CD4-positive, alpha-beta T cell treated with Interleukin-1 beta for 1 hour (primary cell): ENCODE measurements at places on chromosomes 7 and 10.

GRCh38 chr10:100442548-100442947, 20.3 kb upstream of the WNT8B start:
- no peak for DNase-seq

GRCh38 chr10:62323751-62324150, 50.4 kb upstream of the ZNF365 start:
- DNase-seq, result no peak

DNA sequence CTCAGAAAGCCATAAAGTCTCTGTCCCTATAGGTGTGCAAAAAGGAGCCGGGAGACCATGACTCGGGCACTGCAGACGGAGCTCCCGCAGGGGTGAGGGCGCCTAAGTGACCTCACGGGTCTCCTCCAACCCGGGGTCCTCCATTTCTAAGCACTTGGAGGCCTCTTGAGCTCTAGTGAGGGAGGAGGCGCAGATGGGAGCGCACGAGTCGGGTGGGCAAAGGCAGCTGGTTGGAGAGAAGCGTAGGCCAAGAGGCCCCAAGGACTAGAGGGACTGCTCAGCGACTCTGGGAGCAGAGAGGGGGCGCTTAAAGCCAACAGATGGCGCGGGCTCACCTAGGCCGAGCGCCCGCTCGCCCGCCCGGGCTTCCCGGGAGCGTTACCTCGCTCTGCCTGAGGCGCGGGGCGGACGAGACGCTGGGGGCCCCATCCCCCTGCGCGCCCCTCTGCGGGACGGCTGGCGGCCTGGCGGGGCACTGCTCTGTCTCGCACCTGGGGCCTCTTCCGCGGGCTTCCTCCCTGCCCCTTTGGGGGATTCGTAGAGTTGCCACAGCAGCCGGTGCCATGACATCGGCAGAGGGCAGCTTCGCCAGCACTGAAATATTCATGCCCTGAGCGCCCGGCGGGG, 523 bp upstream of the CDH23 start:
- peak; percentile 31 for DNase-seq

GRCh38 chr7:18330548-18330947, 165.0 kb upstream of the HDAC9 start:
- no peak for DNase-seq

GRCh38 chr7:18390535-18390907, 105.0 kb upstream of the HDAC9 start:
- no peak for DNase-seq

DNA sequence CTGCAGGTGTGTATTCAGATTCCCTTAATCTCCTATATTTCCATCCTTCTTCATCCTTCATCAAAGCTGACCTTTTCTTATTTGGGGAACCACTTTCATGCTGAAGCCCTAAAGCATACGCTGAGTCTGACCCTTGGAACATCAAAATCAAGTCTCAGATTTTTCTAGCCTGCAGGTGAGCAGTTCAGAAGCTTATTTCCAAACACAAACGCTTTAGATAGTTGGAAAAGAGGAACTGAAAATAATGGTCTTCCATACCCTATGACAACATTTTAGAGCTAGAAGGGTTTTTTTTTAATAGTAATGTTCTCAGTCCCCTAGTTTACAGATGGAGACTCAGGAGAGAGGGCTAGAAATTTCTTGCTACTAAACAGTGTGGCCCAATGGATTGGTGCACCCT, 1.6 kb upstream of the AGK start:
- DNase-seq, result no peak

- DNase-seq, result no peak
Observed at GRCh38 chr10:27413387-27413786, 90.7 kb upstream of the RAB18 start.

- DNase-seq, result no peak
Observed at GRCh38 chr10:6833458-6834011, 253.5 kb upstream of the PRKCQ start.

DNA sequence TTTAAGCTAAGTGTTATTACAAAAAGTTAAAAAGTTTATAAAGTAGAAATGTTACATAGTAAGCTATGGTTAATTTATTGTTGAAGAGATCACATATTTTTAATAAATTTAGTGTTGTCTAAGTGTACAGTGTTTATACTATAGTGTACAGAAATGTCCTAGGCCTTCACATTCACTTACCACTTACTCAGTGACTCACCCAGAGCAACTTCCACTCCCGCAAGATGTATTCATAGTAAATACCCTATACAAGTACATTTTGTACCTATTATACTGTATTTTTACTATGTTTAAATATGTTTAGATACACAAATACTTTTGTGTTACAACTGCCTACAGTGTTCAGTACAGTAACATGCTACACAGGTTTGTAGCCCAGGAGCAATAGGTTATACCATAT, 69.2 kb downstream of the DNAJC1 start:
- no peak for DNase-seq

GRCh38 chr7:31019509-31019908, 32.6 kb upstream of the ADCYAP1R1 start:
- DNase-seq, result no peak

- DNase-seq, result peak; percentile 93
Observed at GRCh38 chr10:31318854-31319601, at the start of gene ZEB1. ZEB1 (plus strand) TSS chr10:31319216; CDS start chr10:31319235, 19 bp downstream.

GRCh38 chr7:112572669-112573301, 92.0 kb downstream of the LSMEM1 start:
- DNase-seq, result no peak

GRCh38 chr7:43583424-43584194, 701 bp downstream of the STK17A start:
- DNase-seq, result peak; percentile 65

- no peak for DNase-seq
Observed at GRCh38 chr10:5628451-5629302, 37.7 kb downstream of the ASB13 start.

- no peak for DNase-seq
Observed at GRCh38 chr10:62749093-62749683, 55.3 kb upstream of the ADO start.

GRCh38 chr10:132301371-132302330, 6.1 kb downstream of the STK32C start:
- DNase-seq, result no peak

DNA sequence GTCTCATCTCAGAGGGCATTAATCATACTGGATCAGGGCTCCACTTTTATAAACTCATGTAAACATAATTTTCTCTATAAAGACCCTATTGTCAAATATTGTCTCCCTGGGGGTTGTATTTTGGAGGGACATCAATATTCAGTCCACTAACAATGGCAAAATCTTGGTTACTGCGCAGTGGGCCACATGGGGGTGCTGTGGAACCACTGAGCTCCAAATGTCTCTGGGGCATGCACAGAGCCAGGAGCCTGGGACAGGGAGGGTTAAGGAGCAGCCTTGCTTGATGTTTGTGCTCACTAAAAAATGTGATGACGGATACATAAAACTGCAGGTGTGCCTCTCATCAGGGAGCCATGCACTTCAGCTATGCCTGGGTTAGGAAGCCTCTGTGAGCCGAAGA, 62.1 kb upstream of the PRSS58 start:
- DNase-seq, result peak; percentile 36

GRCh38 chr10:105468759-105469158, 827.7 kb downstream of the SORCS3 start:
- DNase-seq, result no peak

- no peak for DNase-seq
Observed at GRCh38 chr7:27162561-27163287, 2.6 kb downstream of the HOXA9 start.

- no peak for DNase-seq
Observed at GRCh38 chr7:123538189-123538714, 3.9 kb upstream of the IQUB start.

DNA sequence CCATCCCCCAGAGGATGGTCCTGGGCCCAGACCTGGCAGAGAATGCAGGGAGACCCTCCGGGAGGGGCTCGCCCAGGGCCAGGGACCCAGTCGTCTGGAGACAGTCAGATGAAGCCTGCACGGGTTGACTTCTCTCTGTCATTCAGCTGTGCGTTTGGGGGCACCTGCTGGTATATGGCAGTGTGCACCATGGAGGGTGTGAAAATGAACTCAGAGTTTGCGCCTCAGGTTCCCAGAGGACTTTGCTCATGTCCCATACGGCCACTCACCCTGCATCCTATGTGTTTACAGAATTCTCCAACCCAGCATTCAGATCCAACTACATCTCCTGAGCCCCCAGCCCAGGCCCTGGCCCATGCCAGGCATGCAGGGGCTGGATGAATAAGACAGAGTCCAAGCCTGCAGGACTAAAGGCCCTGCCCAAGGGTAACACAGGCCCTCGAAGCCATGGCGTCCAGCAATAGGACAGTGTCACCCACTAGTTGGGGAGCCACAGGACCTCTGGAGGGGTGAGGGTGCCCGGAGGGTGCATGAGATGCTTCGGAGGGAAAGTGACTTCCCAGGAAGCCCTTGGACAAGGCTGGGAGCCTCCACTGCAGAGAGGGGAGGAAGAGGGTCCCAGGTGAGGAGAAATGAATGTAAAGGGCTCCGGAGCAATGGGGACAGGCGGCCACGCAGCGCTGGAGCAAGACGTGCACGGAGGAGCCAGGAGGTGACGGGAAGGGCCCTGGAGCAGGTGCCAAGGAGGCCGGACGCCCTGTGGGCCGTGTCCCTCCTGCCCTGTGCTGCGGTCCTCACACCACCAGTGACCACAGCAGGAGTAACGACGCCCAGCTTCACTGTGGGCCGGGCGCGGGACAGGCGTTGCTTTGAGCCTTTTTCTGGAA, 36.3 kb downstream of the CALML3 start:
- DNase-seq, result no peak

GRCh38 chr7:101549734-101550133, 79.4 kb downstream of the MYL10 start:
- no peak for DNase-seq

DNA sequence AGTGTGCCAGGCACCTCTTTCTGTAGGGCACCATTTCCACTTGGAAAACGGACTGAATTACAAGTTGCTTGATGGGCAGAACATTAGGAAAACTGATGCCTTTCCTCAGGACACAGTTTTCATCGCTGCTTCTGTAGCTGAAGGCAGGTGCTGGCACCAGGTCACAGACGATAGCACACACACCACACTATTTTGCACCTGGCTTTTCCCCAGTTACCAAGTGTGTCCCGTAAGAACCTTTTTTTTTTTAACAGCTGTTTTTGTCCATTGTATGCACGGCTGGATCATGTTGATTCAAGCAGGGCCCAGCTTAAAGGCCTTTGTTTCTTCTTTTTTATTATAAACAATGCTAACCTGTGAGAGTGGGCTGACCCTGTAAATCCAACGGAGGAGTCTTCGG, 1.3 kb upstream of the GET4 start:
- DNase-seq, result no peak

DNA sequence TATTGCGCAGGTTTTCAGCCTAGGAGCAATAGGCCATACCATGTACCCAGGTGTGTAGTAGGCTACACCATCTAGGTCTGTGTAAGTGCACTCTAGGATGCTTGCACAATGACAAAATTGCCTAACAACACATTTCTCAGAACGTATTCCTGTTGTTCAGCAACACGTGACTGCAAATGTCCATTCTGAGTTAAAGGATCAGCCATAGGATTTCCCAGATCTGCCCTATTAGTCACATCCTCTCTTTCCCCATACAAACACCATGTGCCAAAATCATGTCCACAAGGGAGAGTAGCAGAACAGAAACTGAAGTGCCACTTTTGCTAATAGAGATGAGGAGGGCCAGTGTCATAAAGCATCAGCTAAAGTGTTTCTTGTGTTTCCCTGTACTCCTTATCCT, 42.6 kb upstream of the AMPH start:
- DNase-seq, result no peak

DNA sequence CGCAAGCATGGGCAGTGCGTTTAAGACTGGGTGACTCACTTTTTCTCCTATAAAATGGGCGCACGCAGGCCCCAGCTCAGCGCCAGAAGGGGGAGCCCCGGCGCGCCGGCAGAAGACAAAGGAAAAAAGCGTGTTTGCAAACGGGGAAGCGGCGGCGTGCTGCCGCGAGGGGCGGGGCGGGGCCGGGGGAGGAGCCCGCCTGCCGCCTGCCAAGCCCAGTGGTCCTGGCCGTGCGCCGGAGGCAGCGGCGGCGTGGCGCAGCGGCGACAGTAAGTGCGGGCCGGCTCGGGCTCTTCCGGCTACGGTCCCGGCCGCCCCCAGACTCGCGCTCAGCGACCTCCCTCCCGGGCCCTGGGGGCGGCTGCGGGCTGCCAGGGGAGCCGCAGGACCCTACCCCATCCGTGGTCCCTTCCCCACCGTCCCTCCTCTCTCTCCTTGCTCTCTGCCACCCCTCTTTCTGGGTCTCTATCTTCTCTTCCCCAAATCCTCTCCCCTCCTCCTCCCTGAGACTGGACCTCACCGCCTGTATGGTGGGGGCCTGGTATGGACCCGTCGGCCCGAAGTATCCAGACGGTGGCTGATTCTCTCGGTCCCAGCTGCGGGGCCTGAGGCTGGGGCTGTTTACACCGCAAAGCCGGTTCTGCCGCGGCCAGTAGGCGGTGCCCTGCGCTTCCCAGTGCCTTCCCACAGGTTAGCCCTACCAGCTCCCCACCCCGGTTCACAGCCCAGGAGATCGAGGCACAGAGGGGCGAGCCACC, at the start of gene SLC29A3:
TSS of gene SLC29A3 (plus strand) at position 218 of the 758 bp plus-strand sequence. CDS start at position 269, 51 bp downstream.
- DNase-seq, result peak; percentile 88

- no peak for DNase-seq
Observed at GRCh38 chr10:126014309-126014708, 117.9 kb downstream of the FANK1 start.

DNA sequence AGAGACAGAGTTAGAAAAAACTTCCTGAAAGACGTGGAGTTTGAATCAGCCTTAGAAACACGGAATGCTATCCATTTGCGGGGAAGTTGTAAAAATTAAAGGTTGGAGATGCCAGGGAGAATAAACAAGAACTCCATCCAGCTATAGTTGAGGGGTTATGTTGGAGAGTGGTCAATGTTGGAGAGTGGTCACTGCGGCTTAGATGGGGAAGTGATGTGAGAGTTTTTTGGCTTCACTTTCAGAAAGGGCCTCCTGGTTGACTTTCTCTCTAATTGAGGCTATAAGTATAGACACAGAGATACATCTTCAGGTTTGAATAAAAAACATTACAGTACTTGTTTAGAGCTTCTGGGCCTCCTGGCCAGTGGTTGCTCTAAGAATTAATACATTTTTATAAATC, 675 bp downstream of the CC2D2B start:
- no peak for DNase-seq

- no peak for DNase-seq
Observed at GRCh38 chr10:113541549-113541927, 11.3 kb upstream of the HABP2 start.

- DNase-seq, result no peak
Observed at GRCh38 chr7:13099154-13099795, 411.8 kb downstream of the ARL4A start.

- DNase-seq, result no peak
Observed at GRCh38 chr10:112295853-112296830, 12.9 kb downstream of the TECTB start.

DNA sequence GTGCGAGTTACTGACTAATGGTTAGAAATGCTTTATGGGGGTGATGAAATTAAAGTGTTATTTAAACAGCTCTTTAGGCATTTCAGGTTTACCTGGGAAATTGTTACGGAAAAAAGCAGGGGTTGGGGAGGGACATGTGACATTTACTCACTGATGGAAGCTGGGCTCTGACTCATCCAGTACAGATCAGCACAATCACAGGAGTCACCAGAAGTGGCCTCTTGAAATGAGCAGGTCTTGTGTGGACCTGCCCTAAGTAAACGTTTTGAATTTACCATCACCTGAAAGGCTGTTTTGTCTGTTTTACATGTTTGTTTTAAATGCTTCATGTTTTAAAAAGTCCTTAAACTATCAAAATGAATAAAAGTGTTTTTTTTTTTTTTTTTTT, 2.3 kb downstream of the GLRX3 start:
- no peak for DNase-seq

GRCh38 chr10:102644646-102645387, 538 bp downstream of the TRIM8 start:
- DNase-seq, result peak; percentile 88
